Aorta (tissue), 5 donors: ENCODE measurements at places on chromosomes 16 and 17. TPM values are rescaled to one million over a fixed set of nuclear protein-coding genes. Genes with fewer than 3 reads are reported as not detected.

DNA sequence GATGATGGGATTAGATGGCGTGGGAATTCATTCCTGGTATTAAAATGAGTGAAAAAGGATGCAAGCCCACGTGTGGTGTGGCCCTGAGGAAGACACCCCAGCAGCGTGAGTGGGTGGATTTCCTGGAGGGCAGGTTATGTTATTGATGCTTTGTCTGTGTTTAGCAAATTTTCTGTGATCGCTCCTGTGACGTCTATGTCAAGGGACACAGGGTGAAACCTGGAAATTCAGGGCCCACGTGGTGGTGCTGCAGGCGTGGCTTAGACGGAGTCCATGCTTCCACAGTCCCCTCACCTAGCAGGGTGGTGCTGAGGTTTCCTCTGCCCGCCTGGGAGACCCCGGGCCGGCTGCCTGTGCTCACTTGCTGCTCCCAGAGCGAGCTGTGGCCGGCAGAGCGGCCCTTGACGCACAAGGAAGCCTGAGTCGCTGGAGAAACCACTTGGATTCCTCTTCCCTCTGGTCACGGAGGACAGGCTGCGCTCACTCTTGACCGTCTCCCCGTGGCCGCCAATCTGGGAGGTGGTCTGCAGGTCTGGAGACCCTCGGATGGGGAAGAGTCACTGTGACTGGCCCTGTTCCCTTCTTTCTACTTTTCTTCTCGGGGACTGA, 23.4 kb downstream of the BAIAP2 start:
- DNase-seq = no peak

- DNase-seq = no peak
These were observed 8.0 kb upstream of the GNA13 start for GRCh38 chr17:65064452-65065019.

DNA sequence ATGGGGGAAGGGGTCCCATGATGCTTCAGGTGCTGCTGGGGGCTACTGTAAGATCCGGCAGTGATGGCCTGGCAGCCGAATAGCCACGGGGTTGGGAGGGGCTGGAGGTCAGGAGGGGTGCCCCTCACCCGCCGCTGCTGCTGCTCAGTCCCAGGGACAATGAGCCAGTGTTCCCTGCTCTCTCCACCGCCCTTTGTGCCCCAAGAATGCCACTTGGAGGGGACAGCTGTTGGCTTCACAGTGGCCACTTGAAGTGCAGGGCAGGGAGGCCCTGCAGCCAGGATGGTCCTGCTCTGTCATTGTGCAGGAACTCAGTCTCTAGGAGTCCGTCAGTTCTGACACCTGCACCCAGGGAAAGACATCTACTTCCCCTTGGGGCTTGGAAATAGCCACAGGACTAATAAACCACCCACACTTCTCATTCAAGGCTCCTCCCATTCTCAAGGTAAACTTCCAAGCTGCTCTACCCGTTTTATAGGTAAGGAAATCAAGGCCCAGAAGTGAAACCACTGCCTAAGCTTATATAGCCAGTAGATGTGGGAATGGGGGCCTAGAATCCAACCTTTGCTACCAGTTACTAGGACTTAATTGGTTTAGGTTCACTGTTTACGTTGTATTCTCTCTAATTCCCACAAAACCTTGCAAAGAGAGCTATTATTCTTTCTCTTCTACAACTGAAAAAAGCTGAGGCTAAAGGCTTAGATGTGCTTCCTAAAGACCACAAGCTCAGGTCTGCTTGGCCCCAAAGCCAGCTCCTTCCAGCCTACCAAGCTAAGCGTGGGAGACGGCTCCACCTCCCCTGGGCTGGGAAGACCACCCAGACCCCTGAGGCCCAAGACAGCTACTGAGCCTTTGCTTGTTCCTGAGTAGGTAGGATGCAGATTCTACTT, 6.2 kb upstream of the CPSF4L start:
- DNase-seq = no peak

GRCh38 chr17:64377769-64378282, 12.8 kb downstream of the PECAM1 start:
- no peak for DNase-seq

GRCh38 chr17:2191785-2192184, 111.8 kb downstream of the SMG6 start:
- no peak for DNase-seq

- DNase-seq = no peak
These were observed 7.4 kb downstream of the SSTR2 start for GRCh38 chr17:73172252-73172651.

GRCh38 chr16:9370061-9370491, 278.6 kb downstream of the HAPSTR1 start:
- no peak for DNase-seq

Gene SSTR5
- 0.75 TPM for polyA plus RNA-seq
